ENCODE measurements at places on chromosomes 2 and 18. TPM values are rescaled to one million over a fixed set of nuclear protein-coding genes. Genes with fewer than 3 reads are reported as not detected.

Gene PJVK
- polyA plus RNA-seq, result 5.1 TPM

Gene MAPK4
- polyA plus RNA-seq, result 1.1 TPM

Gene PARD3B
- 8.2 TPM for polyA plus RNA-seq

Gene HOXD3
- 6.7 TPM for polyA plus RNA-seq

Gene CHMP3
- 255 TPM for polyA plus RNA-seq

Gene GNLY
- 0.67 TPM for polyA plus RNA-seq

Gene ZBTB7C
- 6.5 TPM for polyA plus RNA-seq

Gene DIPK1C
- not detected for polyA plus RNA-seq

Gene CCDC85A
- 0.17 TPM for polyA plus RNA-seq

Gene CCDC102B
- 2.3 TPM for polyA plus RNA-seq

Gene TBR1
- polyA plus RNA-seq, result not detected

Gene CRYGD
- 7.0 TPM for polyA plus RNA-seq

Gene KIF3C
- 9.0 TPM for polyA plus RNA-seq

Gene CD207
- 0.83 TPM for polyA plus RNA-seq

Gene LRRTM1
- polyA plus RNA-seq, result 0.25 TPM

Gene RAX
- polyA plus RNA-seq, result not detected

Gene GPR35
- 0.27 TPM for polyA plus RNA-seq

Gene ATP6V1C2
- polyA plus RNA-seq, result 0.48 TPM

Gene SH3RF3
- polyA plus RNA-seq, result 3.6 TPM

Gene GAL3ST2
- not detected for polyA plus RNA-seq

Gene CDH7
- polyA plus RNA-seq, result 0.07 TPM

Gene CD302
- 62.8 TPM for polyA plus RNA-seq

Gene ABCB11
- polyA plus RNA-seq, result 0.02 TPM

Gene COL4A3
- 2.4 TPM for polyA plus RNA-seq

Gene MREG
- 1.8 TPM for polyA plus RNA-seq

Gene EFEMP1
- 482 TPM for polyA plus RNA-seq

Gene TRIM54
- 0.21 TPM for polyA plus RNA-seq

Gene COX7A2L
- polyA plus RNA-seq, result 189 TPM

Gene IGFBP5
- 1,464 TPM for polyA plus RNA-seq

Gene SNTG2
- 0.97 TPM for polyA plus RNA-seq

Gene SERPINB10
- not detected for polyA plus RNA-seq

Gene DSC2
- 0.77 TPM for polyA plus RNA-seq

Gene GATA6
- polyA plus RNA-seq, result 30.2 TPM

Gene SULT1C2
- 1.9 TPM for polyA plus RNA-seq

Gene GALNT1
- polyA plus RNA-seq, result 45.9 TPM

Gene SGPP2
- polyA plus RNA-seq, result 0.22 TPM

Gene INPP5D
- 14.4 TPM for polyA plus RNA-seq

Gene DSG4
- polyA plus RNA-seq, result not detected

Gene RGPD3
- 0.15 TPM for polyA plus RNA-seq

Gene HAAO
- 6.2 TPM for polyA plus RNA-seq

Gene PAX8
- polyA plus RNA-seq, result 2.0 TPM

Gene FBXO48
- polyA plus RNA-seq, result 1.9 TPM

Gene TP53I3
- 10.2 TPM for polyA plus RNA-seq

Gene LIPT1
- 14.6 TPM for polyA plus RNA-seq

All from ovary (tissue), 10 donors.